Stimulated activated CD4-positive, alpha-beta T cell treated with anti-CD3 and anti-CD28 coated beads, Interleukin-4, amount 100 ng/mL, for 1 hour (primary cell): ENCODE measurements at places on chromosomes 16 and 17.

DNA sequence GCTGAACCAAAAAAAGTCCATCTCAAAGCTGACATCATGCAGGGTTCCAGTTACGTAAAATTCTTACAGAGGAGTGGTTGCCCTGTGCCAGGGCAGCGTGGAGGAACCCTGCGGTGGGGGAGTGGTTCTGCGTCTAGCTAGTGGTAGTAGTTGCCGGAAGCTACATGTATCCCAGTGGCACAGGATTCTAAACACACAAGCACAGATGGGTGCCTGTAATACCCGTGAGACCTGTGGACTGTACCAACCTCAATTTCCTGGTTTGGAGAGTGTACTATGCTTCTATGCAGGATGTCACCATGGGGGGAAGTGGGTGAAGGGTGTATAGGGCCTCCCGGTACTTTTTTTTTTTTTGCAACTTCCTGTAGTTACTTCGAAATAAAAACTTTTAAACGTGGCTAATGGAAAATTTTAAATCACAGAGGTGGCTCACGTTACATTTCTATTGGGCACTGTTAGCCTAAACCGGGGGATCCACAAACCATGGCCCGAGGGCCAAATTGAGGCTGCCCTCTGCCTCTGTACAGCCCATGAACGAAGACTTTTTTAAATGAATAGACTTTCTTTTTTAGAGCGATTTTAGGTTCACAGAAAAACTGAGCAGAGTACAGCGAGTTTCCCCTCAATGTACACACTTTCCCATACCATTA is 38.5 kb downstream of the TBC1D16 start:
- DNase-seq: peak; percentile 57

DNA sequence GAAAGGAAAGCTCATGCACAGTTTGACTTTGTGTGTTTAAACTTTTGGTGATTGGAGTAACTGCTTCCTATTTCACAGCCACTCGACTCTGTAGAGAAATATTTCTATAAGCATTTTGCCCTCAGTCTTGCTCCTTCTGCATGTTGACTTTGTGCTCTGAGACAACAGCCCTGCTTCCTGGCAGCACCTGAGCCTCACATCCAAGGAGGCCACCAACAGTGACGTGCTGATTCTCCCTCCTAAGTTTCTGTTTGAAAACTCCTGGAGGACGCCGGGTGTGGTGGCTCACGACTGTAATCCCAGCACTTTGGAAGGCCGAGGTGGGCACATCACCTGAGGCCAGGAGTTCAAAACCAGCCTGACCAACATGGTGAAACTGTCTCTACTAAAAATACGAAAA is 23.9 kb upstream of the WSB1 start:
- DNase-seq: no peak

GRCh38 chr17:49035470-49036269 is 38.5 kb downstream of the IGF2BP1 start:
- peak; percentile 38 for DNase-seq

DNA sequence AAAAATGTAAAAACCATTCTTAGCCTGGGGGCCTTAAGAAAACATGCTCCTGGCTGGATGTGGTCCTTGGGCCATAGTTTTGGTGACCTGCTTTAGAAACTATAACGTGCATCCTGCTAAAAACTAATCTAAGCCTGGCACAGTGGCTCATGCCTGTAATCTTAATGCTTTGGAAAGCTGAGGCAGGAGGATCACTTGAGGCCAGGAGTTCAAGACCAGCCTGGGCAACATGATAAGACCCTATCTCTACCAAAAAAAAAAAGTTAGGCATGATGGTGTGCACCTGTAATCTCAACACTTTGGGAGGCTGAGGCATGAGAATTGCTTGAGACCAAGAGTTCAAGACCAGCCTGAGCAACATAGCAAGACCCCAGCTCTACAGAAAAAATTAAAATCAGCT is 183.8 kb upstream of the CHMP6 start:
- no peak for DNase-seq

DNA sequence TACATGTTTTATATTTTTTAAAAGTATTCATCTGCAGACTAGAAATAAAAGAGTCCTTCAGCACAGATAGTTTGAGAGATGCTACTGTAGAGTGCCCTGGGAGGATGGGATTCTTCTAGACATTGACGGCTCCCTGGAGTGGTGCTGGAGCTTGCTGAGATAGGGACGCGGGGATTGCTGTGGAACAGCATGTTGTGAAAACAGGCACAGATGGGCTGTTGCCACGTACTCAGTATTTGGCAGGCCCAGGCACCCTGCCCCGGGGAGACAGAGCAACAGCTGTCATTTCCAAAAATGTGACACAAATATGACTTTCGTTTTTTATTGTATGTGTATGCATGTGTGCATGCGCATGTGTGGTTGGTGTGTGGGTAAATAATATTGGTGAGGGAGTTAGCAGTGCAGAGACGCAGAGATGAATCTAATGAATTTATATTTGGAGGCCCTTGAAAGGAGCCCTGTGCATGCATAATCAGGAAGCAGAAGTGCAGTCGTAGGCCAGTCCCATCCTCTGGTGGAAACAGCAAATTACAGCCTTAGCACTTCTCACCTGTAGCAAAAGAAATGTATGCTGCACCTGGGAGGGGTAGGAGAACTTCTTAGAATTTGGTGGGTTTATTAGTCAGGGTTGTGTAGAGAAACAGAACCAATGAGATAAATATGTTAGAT is 6.2 kb upstream of the ABCA8 start:
- no peak for DNase-seq

DNA sequence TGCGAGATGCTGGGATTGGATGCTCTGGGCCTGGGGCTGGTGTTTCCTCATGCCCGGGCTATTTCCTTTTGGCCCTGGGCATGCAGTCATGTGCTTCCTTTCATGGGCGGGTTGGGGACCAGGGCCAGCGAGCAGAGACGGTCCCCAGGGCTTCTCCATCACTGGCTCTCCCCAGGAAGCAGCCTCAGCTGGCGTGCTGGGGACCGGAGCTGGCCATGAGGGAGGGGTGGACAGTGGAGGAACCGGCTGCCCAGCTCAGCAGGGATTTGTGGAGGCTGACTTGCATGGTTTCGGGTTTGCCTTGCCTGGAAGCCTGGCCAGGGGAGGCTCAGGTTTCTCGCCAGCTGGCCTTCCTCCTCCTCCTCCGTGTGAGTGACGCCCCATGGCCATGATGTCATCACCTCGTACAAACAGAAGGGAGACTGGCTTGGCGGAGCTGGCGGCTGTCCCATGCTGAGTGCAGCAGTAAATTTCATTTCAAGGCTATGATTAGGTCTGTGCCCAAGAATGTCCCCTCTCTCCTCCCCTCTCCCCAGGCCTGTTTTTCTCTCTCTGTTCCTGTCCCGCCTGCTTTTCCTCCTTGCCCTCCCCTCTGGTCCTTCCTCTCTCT is 8.9 kb upstream of the TIMP2 start:
- no peak for DNase-seq

DNA sequence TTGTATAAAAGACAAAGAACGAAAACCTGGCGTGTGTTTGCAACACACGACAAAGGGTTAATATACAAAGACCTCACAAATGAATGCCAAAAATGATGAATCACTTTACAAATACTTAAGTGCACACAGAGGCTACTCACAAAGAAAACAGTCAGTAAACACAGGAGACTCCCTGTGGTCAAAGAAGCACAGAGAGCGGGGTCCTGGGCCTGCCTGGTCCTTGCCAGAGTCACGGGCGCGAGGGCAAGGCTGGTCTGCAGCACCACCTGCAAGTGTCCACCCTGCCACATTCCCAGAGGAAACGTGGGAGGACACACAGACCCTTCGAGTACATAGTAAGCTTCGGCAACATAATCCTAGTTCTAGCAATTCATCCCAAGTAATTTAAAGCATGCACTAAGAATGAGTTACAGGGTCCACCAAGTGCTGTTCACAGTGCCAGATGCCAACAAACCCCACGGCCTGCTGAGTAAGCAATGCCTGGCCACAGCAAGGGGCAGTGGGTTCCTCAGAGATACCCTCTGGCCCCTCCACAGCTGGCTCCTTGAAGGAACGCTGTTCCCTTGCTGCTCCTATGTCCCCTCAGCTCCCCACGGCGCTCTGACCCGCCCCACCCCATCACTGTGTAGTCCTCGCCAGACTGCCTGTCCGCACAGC is 24.6 kb upstream of the FAAP100 start:
- no peak for DNase-seq

DNA sequence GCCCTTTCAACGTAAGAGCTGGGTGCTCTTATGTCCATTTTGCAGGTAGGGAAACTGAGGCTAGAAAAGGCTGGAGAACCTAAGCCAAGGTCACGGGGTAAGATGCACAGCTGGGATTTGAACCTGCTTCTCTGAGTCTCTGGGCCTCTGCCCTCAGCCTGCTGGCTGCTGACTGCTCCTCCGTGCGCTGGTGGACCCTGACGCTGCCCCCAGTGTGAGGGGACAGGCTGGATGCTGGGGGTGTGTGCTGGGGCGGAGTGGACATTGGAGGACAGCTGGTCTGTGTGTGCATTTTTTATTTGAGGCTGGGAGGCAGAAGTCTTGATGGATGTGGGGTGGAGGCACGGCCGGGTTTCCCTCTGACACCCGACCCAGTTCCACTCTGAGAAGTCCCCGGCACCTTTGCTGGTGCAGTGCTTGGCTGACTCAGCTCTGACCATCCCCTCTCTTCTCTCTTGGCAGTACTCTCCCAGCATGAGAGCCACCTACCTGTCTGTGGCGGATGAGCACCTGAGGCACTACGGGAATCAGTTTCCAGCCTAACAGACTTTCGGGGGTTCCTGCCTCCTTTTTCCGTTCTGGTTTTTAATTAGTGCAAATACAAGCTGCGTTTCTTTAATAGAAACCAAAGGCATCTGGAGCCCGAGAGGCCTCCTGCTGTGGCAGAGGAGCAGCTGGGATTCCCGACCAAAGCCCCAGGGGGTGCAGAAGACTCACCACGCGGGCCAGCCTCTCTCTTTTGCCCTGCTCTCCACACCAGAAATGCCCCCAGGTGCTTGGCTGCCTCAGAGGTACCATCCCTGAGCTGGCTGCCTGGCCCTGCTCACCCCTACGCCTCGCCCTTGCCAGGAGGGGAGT is 14.1 kb upstream of the DNAI2 start:
- no peak for DNase-seq

GRCh38 chr17:45992904-45993303 is 6.1 kb upstream of the STH start:
- DNase-seq: no peak

GRCh38 chr17:5379351-5380107 is 39.9 kb downstream of the NUP88 start:
- DNase-seq: no peak

- no peak for DNase-seq
Observed at GRCh38 chr16:29992344-29992967, 3.0 kb downstream of the HIRIP3 start.

- DNase-seq: no peak
Observed at GRCh38 chr17:6474906-6475305, 30.7 kb downstream of the PIMREG start.

- DNase-seq: no peak
Observed at GRCh38 chr17:76474894-76475293, 7.5 kb downstream of the AANAT start.

DNA sequence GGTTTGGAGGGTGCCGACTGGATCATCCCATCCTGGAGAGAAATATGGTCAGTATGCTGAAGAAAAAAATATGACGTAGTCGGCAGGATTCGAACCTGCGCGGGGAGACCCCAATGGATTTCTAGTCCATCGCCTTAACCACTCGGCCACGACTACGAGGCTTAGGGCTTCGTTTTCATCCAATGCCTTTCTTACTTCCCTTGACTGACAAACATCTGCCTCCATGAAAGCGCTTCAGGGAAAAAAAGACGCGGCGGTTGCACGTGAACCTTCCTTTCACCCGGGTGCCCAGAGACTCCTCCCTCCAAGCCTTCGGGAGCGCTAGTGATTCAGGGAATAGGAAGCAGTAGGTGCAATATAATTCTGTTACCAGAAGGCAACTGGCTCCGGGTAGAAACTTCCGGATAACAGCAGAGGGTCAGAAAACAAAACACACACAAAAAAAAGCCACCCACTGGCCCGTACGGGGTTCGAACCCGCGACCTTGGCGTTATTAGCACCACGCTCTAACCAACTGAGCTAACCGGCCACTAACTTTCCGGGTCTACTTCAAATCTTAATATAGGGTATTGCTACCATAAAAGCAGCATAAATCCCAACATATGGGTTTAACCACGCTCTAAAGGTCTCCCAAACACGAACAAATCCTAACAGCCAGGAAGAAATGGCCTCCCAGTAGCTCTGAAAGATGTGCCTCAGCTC is 16.3 kb upstream of the AURKB start:
- peak; percentile 38 for DNase-seq

DNA sequence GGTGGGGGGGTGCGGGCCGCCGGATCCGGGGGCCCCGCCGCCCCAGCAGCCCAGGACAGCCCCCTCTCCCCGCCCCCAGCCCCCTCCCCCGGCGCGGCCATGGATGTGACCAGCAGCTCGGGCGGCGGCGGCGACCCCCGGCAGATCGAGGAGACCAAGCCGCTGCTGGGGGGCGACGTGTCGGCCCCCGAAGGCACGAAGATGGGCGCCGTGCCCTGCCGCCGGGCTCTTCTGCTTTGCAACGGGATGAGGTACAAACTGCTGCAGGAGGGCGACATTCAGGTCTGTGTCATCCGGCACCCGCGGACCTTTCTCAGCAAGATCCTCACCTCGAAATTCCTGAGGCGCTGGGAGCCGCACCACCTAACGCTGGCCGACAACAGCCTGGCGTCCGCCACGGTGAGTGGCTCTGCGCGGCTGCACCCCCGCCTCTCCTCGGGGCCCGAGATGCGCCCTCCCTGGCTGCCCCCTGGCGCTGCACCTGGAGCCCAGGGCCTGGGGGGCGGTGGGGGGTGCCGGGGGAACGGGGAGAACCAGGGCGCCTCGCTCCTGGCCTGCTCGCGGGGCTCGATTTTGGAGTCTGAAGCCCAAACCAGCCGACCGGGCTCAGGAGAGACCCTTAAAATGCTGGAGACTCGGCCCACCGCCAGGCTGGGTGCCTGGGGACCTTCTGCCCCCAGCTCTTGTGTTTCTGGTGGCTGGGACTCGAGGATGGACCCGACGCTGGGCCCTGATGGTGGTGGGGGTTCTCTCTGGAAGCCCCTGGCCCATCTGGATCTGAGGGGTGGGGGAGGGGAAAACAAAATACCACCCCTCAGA is 744 bp downstream of the CMIP start:
- peak; percentile 41 for DNase-seq

DNA sequence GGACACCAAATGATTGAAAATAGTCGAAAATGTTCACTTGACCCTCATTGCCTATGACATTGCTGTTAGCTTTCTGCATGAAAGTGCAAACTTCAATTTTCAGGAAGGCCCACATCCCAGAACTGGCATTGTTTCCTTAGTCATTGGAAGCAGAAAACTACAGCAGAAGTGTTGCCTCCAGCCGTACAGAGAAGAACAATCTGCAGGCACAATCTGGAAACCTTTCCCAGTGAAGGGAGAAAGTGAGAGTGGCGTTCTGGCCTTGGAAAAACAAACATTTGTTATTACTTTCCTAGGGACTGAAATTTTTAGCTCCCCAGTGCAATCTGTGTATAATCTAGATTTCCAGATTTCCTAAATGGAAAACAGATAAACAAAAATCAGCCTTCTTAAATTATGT is 529.5 kb upstream of the RBFOX1 start:
- DNase-seq: no peak
